Caudate nucleus (tissue), 63 donors: ENCODE measurements at places on chromosomes 6 and 20.

GRCh38 chr6:13581700-13582229, 7.4 kb downstream of the SIRT5 start:
- DNase-seq: no peak

DNA sequence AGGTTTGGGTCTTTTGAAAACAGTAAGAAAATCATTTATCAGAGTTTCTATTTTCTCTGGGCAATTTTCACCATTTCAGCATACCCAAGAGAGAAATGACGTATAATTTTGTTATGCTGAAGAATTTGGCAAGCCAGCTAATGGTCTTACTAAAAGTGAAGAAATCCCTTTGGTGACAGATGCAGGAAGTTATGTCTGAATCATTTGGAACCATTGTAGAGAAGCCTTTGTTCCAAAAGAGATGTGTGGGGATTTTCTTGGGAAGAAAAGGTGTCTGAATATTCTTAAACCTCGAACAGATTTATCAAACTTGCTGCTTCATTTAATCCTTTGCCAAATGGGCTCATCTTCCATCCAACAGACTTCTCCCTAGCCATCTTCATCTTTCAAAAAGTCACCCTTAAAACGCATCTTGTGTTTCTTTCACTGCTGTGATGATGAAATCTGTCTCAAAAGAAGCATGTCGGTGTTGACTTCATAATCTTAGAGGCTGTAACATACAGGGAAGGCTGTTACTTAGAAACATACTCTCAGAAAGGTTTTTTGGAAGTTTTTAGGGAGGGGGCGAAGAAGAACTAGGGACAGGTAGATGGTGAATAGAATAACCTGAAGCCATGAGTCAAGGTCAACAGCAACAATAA, 39.5 kb downstream of the CITED2 start:
- no peak for DNase-seq

- DNase-seq: no peak
Observed at GRCh38 chr6:2522521-2522920, 228.2 kb downstream of the MYLK4 start.

- no peak for DNase-seq
Observed at GRCh38 chr6:153167061-153167891, 36.2 kb upstream of the RGS17 start.

GRCh38 chr6:112249489-112249888, 4.9 kb downstream of the LAMA4 start:
- DNase-seq: no peak

GRCh38 chr20:21096321-21097043, 9.7 kb downstream of the LINC00237 start:
- peak; percentile 52 for DNase-seq

- no peak for DNase-seq
Observed at GRCh38 chr6:73879501-73880293, 183.7 kb downstream of the CD109 start.

GRCh38 chr20:15144916-15145315, 807.5 kb upstream of the FLRT3 start:
- DNase-seq: no peak

DNA sequence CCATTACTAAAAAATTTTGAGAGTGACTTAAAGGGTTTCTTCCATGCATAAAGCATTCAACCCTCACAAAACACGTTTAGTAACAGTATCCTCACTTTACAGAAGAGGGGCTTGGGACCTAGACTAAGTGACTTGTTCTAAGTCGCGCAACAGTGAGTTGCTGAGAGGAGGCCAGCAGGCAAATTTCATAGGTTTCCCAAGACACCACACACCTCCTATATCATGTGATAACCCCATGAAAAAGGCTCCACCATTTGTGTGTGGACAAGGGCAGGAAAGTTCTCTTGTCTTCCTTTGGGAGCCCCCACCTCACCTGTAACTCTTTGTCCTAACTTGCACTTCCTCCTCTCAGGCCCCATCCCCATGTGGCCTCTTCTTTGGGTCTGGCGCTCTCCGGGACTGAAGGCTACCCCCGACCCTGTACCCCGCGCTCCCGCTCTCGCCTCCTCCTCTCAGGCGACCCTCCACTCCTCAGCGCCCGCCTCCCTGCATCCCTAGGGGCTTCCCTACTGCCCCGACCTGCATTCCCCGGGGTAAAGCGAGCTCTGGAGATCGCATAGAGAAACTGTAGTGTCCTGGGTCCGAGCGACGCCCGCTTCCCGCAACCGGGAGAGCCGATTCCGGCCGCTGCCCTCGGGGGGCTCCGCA, 392 bp downstream of the PSMB8 start:
- DNase-seq: no peak
